Fibroblast of skin of left biceps (primary cell): ENCODE measurements at places on chromosomes 1 and 21.

DNA sequence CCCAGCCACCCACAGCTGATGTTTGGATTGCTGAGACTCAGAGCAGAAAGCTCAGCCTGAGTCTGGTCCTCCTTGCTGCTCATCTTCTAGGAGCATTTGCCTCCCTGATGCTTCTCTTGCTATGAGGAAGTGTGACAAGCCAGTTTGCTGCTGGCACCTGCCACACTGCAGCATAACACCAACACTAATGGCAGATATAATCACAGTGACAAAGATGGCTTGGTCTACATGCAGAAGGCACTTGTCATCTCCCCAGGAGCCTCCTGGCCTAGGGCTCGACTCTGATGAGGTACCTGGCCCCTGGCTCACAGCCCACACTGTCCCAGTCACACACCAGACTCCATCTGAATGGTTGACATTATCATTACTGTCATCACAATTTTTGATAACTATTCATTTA is 13.9 kb upstream of the PSMB2 start:
- DNase-seq: no peak

DNA sequence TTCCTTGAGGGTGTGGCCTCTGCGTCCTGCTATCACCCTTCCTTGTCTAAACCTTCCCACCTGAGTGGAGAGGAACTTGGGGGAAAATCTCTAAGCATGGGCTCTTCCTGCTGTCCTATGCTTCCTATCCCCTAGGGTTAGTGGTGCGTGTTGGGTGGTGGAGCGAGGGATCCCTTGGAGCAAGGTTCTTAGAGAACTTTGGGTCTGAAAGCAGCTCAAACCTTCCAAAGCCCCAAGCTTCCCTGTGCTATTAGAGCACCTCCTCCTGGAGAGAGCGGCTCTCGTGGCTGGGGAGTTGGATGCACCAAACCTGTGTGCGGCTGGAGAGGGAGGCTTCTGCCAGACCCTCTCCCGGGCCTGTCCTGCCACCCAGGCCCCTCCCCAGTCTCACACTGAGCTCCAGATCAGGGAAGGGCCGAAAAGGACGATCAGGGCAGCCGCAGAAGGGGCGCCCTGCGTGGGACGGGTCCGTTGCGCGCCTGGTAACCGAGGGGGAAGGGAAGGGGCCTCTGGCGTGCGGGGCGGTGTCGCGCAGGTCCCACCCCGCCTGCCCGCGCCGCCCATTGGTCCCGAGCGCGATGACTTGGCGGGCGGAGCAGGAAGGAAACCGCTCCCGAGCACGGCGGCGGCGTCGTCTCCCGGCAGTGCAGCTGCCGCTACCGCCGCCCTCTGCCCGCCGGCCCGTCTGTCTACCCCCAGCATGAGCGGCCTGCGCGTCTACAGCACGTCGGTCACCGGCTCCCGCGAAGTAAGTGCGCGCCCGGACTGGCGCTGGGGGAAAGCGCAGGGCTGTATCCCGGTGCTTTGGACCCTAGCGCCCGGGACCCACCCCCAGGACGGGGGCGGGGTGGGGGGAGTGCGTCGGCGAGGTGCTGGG is at the start of gene SH3BGRL3:
SH3BGRL3 (plus strand) TSS at position 631 of the 877 bp plus-strand sequence; CDS start at position 701, 70 bp downstream.
- peak; percentile 46 for DNase-seq

- DNase-seq: no peak
These were observed 78.8 kb upstream of the NR5A2 start for GRCh38 chr1:199948587-199949280.

DNA sequence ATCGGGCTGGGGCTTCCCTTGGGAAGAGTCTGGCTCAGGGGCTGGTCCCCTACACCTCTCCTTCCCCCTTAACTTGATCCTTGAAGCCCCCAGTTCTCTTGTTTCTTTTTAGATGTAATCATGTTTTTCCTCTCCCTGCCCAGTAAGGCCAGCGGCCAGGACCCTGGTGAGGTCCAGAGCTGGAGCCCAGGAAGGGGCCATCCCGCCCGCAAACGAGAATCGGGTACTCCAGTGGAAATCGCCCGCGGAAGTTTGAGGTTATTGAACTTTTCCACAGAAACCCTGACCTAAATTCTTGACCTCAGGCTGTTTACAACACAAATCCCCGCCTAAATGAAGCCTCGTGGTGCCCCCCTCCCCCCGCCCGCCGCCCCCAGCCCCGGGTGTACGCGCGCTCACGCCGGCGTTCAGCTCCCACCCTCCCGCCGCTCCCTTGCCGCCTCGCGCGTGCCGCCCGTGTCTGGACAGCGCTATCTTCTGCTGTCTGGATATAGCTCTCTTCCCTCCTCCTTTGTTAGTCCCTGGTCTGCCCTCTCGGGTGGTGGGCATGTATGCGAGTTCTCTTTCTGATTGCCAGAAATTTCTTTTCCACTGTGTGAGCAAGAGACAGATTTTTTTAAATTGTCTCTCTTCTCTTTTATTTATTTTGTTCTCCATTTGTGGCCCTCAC is 165.9 kb upstream of the CACNA1E start:
- no peak for DNase-seq

GRCh38 chr1:56340977-56341376 is 238.4 kb downstream of the PLPP3 start:
- DNase-seq: no peak

- no peak for DNase-seq
These were observed 111.9 kb downstream of the PRDM16 start for GRCh38 chr1:3180915-3181314.

DNA sequence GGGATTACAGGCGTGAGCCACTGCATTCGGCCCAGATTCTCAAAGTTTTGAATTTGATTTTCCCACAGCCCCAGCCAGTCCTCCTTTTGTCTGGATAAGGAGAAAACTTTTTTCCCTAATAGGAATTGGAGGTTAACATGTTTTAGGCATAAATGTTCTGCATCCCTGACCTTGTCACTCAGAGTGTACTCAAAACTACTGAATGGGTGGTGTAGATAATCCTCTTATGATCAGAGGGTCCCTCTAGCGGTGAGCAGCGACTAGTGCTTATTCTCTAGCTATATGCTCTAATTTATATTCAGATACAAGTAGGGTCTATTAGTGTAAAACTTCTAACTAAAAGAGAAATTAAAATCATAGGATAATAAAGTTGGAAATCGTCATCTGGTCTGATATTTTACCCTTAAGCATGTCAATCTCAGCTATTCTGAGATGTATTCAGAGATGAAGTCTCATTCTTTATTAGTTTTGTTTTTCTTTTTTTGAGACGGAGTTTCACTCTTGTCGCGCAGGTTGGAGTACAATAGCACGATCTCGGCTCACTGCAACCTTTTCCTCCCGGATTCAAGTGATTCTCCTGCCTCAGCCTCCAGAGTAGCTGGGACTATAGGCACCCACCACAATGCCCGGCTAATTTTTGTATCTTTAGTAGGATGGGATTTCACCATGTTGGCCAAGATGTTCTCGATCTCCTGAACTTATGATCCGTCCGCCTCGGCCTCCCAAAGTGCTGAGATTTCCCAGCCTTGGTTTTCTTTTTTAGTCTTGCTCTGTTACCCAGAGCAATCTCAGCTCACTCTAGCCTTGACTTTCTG is 2.7 kb upstream of the PSMD4 start:
- DNase-seq: peak; percentile 16

DNA sequence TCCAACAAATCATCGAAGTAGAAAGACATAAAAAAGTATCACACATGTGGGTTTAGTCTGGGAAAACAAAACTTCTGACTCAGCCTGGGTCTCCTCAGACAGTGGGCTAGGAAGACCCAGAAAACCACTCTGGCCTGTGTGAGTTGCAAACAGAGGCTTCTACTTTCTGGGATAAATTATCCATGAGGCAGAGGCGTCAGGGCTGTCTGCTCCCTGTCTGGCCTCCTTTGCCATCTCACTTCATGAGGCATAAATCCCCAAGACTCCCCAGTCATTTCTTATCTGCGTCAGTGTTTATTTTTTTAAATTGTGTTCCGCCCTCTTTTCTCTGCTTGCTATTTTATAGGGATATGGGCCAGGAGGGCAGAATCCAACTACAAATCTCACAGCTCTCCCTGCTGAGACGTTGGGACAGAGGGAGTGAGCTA is 80.6 kb upstream of the TRABD2B start:
- no peak for DNase-seq

DNA sequence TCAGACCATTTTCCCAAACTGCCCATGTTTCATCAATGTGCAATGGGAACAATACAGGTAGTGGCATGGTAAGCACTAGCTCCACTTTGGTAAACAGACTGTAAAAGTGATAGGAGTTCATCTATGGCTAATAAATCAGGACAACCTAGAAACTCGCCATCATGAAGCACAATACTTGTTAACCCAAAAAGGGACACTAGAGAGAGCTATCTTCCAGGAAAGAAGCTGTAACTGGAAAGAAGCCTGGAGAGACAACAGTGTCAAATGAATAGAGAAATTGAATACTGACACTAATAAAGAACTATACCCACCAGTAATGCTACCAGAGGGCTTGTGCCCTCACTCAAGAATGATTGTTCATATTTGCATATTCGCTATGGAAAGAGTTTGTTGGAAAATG is 164.7 kb upstream of the RGS18 start:
- peak; percentile 9 for DNase-seq

GRCh38 chr1:43769350-43769908 is 62.1 kb downstream of the ST3GAL3 start:
- DNase-seq: no peak

DNA sequence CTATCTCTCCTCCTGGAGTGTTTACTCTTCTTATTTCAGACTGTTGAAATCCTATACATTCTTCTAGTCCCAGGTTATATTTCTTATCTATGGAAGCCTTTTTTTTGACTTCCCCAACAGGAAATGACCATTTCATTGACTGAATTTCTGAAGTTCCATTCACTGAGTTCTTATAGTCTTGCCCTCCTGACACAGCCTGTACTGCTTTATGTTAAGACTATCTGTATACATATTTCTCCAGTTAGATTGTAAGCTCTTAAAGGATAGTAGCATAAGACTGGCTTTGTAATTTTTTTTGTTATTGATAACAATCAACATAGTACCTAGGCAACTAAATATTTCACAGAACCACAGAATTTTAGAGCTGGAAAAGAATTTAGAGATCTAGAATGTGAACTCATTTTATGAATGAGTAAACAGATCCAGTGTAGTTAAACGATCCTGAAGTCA is 14.9 kb upstream of the MACF1 start:
- no peak for DNase-seq

- DNase-seq: no peak
These were observed 6.1 kb downstream of the CYP4B1 start for GRCh38 chr1:46804926-46805325.
